Caco-2 (cell line): ENCODE measurements at places on chromosomes 11 and 22.
A peak's percentile ranks its signal among the peaks of the same experiment; 100 is the strongest.

DNA sequence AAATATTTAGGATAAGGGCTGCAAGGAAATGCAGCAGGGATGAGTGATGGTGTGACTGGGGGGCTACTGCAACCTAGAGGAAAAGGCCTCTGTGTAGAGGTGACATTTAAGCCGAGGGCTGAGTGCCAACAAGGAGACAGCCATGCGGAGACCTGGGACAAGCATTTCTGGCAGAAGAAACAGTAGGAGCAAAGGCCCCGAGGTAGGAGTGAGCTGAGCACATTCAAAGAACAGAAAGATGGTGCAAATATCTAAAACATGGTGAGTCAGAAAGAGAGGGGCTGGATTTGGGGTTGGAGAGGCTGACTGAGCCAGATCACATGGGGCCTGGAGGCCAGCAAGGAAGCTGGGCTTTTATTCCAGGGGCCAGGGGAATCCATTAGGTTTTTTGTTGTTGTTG, 55.1 kb upstream of the INCENP start:
- no peak for DNase-seq

DNA sequence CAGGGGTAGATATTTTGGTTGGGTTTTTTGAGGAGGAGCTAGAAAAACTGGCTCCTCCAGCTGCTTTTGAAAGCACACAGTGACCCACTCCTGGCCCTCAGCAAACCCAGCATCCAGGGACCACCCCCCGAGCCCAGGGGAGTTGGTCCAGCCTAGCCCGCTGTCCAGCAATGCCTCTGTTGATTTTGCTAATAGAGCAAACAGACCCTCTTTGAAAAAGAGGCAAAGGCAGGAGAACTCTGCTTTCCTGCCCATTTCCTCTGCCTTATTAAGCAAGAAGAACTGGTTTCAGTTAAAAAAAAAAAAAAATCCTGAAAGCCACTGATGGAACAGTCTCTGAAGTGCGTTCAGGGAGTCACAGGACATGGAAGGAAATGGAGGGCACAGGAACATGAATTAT, 25.3 kb downstream of the ABTB2 start:
- peak; percentile 19 for DNase-seq

GRCh38 chr11:112760396-112761059, 200.7 kb upstream of the NCAM1 start:
- no peak for DNase-seq

- DNase-seq = no peak
Measured at GRCh38 chr11:76579752-76580151, 90.8 kb downstream of the LRRC32 start.

GRCh38 chr22:47997052-47997590, 1234.7 kb downstream of the TBC1D22A start:
- DNase-seq = no peak

GRCh38 chr11:117453886-117454563, 126.4 kb downstream of the CEP164 start:
- DNase-seq = no peak

DNA sequence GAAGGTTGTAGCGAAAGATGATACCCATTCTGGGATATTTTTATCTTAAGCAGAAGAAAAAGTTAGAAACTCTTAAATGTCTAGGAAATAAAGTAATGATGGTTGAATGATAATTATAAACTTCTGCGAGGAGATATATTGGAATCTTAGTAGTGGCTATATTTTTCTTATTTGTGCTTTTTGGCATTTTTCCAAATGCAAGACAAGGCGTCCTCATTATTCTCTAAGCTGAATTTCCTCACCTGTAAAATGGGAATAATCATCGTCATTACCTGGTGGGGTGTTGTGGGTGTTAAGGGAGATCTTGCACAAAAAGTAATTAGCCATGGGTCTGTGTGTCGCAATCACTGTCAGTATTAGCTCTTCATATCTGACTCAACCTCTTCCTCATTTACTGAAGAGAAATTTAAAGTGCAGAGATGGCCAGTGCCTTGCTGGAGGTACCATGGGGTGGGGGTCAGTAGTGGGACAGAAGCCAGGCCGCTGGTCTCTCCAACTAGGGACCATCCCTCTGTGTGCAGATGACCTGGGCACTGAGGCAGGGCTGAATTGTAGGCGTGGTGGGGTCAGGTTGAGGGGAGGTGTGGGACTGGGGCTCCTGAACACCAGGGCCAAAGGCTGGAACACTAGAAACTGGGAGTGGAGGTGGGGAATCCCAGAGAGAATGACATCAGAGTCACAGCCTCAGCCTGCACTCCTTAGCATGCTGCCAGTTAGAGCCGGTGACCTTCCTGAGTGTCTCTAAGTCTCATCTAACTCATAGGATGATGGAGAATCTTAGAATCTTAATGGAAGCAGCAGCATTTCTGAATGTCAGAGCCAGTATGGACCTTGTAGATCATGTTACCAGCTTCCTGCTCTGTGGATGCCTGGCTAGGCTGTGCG, 4.1 kb downstream of the PITPNM1 start:
- DNase-seq = peak; percentile 33

- DNase-seq = no peak
Measured at GRCh38 chr11:30568931-30569330, 17.2 kb downstream of the MPPED2 start.

DNA sequence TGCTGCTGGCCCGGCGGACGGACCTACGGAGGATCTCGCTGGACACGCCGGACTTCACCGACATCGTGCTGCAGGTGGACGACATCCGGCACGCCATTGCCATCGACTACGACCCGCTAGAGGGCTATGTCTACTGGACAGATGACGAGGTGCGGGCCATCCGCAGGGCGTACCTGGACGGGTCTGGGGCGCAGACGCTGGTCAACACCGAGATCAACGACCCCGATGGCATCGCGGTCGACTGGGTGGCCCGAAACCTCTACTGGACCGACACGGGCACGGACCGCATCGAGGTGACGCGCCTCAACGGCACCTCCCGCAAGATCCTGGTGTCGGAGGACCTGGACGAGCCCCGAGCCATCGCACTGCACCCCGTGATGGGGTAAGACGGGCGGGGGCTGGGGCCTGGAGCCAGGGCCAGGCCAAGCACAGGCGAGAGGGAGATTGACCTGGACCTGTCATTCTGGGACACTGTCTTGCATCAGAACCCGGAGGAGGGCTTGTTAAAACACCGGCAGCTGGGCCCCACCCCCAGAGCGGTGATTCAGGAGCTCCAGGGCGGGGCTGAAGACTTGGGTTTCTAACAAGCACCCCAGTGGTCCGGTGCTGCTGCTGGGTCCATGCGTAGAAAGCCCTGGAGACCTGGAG, 74.1 kb downstream of the LRP5 start:
- DNase-seq = peak; percentile 37

DNA sequence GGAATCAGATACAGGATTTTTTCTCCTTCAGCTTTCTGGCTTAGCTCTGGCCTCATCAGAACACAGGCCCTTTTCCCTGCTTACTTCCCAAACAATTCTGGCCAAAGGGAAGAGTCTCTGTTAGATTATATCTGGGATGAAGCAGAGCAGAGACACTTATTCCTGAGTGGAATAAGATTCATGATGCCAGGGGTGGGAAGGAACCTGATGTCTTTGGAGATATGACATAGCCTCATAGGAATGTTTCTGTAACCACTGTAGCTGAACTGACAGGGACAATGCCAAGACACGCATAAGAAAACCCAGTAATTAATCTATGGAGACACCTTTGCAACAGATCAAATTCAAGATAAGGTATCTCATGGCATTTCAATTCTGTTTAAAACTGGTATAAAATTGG, 177.1 kb upstream of the RAG2 start:
- DNase-seq = no peak

GRCh38 chr11:33533386-33534052, 167.1 kb downstream of the C11orf91 start:
- DNase-seq = no peak

- DNase-seq = no peak
Measured at GRCh38 chr22:17814084-17814483, 39.8 kb upstream of the BID start.

- no peak for DNase-seq
Measured at GRCh38 chr22:46045459-46046298, 68.7 kb upstream of the WNT7B start.

DNA sequence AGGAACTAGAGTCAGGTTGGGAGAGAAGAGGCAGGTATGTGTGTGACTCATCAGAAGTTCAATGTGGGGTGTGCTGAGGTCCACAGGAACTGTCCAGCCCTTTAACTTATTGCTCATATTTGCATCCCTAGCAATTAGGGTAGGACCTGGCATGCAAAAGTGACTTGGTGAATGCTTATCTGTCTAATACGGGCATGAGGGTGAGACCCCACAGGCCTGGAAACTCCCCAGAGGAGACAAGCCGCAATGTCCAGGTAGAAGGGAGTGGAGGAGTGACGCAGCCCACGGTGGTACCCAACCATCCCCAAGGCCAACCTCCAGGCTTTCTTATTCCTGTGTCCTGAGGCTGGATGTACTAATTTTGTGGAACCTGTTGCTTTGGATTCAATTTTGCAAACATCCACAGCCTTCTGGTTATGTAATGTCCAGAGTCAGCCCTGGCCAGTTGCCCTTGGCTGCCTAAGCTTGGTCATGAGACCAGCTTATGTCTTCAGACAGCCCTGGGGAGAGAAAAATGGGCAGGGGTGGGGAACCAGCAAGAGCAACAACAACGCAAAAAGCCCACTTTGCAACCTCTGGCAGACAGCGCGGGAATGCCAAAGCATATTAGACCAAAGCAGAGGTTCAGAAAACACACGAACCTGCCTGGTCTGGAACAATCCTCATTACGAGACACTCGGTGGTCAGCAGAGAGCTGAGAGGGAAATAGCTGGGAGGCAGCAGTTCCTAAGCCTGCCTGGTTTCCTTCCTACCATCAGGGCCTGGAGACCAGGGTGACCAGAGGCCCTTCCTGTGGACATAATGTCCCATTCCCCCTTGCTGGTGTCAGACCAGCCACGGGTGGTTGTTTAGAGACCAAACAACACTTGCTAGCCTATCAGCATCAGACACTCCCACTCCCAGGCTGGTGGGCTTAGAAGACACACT, 49.3 kb downstream of the TIMP3 start:
- no peak for DNase-seq

DNA sequence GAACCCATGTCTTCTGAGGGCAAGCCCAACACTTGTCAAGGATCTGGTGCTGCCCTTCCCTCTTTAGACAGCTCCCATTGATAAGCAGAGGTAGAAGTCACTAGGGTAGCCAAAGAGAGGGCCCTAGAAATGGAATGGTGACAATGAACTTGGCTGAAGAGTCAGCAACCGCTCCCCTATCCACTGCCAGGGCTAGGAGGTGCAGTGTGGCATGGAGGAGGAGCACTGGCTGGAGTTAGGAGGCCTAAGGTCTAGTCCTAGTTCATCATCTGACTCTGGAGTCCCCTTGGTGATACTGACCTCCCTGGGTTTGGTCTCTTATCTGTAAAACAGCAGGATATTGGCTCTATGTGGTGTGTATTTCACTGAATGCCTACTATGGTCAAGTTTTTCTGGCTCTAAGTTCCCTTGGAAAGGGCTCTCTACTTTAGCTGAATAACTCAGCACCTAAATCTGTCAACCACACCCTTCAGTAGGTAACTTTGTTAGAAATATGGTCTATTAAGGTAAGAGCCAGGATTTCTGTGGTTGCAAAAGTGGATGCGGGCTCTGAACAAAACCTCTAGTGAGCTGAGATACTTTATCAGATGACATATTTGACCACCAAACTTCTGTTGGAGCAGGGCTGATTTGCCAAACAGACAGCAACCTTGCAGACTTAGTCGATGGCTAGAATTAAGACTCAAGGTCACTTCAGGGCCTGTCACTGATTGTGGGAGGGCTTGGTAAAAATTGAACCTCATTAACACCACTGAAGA, 10.5 kb downstream of the TIMP3 start:
- no peak for DNase-seq

- no peak for DNase-seq
Measured at GRCh38 chr11:776561-777287, 563 bp downstream of the GATD1 start.

- DNase-seq = no peak
Measured at GRCh38 chr11:63841554-63841953, 2.6 kb downstream of the MARK2 start.

DNA sequence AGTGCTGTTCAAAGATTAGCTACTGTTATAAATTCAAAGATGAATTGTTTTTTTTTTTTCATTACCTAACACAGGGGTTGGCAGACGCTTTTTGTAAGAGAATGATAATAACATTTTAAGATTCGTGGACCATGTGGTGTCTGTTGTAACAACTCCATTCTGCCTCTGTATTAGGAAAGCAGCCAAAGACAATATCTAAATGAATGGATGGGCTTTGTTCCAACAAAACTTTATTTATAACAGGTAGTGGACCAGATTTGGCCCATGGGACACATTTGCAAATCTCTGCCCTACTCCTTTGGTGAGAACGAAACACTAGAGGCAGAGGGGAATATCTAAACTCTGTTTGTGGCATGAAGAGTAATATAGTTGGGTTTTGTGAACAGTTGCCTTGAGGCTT, 83.6 kb upstream of the BLID start:
- DNase-seq = no peak

DNA sequence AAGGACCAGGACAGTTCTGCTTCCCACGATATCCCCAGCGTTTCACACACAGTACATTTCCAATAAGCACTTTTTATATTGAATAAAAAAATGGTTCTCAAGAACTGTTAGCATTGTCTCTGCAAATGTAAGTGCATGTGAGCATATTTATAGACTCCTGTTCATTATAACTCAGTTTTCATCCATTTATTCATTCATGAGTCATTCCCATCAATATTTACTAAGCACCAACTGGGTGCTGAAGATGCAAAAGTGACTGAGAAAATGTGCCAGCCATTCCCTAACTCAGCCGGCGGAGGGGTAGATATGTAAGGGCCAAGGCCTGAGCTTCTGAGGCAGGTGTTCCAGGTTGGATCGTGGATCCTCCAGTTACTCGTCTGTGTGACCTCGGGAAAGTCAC, 64.8 kb downstream of the CACNG2 start:
- no peak for DNase-seq

- DNase-seq = no peak
Measured at GRCh38 chr22:32222991-32223390, 18.1 kb upstream of the RFPL2 start.

GRCh38 chr11:67600324-67601029, 6.3 kb upstream of the NDUFV1 start:
- no peak for DNase-seq

DNA sequence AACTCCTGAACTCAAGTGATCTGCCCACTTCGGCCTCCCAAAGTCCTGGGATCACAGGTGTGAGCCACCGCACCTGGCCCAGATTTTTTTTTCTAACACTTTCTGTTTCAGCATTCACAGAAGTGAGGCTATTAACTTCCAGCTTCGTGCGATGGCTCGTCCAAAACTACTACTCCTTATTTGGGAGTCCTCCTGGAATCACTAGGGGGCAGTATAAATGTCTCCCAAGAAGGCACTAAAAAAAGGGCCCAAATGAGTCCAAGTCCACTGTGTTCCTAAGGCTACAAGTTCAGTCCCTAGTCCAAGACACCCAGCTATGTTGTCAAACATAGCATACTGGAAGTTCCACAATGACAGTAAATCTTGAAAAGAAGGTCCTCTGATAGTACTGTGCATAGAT, 63.2 kb upstream of the BIRC3 start:
- DNase-seq = no peak
